ENCODE measurements at places on chromosomes 13 and 19.
A peak's percentile ranks its signal among the peaks of the same experiment; 100 is the strongest.

DNA sequence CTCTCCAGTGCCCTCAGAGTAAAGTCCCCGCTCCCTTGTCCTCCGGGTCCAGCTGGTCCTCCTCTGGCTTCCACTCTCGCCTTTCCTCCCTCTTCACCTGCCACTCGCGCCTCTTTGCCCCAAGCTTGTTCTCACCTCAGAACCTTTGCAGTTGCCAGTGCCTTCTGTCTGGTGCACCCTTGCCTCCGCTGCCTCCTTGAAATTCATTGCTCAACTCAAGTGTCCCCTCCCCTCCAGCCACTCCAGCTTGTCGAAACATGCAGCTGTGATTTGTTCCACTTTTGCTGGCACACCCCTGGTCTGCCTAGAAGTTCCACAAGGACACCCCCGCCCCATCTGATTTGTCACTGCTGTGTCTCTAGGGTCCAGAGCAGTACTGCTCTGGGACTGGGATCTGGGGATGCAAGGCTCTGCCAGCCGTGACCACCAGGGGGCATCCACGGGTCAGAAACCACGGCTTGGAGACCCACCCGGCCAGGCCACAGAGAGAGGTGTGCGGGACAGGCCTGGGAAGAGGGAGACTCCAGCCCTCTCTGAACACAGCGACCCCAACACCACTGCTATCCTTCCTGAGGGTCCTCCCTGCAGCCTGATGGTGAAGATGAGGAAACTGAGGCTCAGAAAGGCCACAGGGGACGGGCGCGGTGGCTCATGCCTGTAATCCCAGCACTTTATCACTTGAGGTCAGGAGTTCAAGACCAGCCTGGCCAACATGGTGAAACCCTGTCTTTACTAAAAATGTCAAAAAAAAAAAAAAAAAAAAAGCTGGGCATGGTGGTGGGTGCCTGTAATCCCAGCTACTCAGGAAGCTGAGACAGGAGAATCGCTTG is 49.9 kb downstream of the AP1M1 start:
- DNase-seq, result peak; percentile 43

DNA sequence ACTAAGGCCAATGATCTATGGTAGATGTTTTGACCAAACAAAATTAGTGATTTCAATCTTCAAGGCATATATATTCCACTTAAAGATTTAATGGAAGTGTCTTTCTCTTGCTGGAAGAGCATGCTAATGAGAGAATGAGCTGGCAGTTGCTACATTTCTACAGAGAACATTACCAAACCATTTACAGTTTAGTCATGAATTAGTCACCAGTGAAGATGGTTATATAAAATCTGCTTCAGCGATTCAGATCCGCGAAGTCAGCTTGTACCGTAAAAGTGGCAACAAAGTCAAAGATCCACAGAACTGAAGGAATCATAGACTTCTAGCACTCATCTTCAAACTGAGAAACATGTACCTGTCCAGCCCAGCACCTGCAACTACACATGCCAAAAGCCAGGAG is 156.3 kb downstream of the SLITRK5 start:
- DNase-seq, result no peak

GRCh38 chr13:46170687-46171086 is 11.3 kb downstream of the LCP1 start:
- DNase-seq, result no peak

DNA sequence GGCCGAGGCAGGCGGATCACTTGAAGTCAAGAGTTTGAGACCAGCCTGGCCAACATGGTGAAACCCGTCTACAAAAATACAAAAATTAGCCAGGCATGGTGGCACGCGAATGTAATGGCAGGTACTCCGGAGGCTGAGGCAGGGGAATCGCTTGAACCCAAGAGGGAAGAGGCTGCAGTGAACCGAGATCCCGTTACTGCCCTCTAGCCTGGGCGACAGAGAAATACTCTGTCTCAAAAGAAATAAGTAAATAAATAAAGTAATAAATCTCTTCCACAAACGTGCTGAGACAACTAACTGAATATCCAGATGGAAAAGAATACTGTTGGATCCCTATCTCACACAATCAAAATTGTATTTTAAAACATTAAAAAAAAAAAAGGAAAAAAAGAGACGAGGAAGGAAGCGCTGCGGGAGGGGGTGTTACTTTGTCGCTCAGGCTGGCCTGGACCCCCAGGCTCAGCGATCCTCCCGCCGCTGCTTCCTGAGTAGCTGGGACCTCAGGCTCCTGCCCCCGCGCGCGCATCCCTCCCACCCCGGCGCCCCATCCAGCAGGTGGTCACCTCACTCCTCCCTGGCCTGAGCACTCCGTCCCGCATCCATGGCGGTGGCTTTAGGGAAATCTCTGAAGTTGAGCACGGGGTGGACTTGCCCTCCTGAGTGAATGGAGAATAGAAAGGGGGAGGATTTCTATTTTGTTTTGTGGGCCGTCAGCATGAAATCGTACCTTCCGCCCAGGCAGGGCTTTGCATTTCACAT is 628 bp upstream of the ZNF813 start:
- DNase-seq, result no peak

DNA sequence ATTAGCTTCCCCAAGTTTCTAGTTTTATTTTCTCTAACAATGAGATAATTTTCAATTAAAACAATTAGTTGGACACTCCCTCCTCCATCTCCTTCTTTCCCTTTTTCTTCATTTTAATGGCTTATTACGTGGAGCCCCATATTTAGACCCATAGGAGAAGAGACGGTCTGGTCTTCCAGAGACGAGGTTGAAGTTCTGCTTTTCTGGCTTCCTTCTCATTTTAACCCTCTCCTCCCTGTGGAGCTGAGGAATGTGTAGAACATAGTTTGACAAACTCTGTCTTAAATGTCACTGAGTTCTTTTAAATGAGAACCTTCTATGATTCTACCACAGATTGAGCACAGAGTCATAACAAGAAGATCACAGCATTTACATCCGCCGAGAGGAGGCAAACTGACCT is 86.8 kb downstream of the EDNRB start:
- no peak for DNase-seq

- DNase-seq, result no peak
Observed at GRCh38 chr13:48506092-48506701, 26.7 kb downstream of the RCBTB2 start.

- no peak for DNase-seq
Observed at GRCh38 chr13:21852043-21852442, 181.2 kb downstream of the FGF9 start.

DNA sequence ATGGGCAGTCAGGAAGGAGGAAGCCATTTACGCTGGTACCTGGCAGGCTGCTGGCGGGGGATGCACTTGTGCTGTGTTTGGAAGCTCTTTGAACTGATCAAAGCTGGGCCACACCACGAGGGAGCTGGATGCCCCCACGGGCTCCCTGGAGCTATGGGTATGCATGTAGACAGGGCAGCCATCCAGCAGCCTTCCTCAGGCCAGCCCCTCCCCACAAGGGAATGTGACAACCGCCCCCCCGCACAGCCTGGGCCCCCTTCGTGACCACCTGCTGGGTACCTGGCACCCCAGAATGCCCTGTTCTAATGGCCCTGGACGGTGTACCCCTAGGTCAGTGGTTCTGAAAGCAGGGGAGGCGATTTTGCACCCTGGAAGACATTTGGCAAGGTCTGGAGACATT is 42.5 kb upstream of the C19orf12 start:
- no peak for DNase-seq

DNA sequence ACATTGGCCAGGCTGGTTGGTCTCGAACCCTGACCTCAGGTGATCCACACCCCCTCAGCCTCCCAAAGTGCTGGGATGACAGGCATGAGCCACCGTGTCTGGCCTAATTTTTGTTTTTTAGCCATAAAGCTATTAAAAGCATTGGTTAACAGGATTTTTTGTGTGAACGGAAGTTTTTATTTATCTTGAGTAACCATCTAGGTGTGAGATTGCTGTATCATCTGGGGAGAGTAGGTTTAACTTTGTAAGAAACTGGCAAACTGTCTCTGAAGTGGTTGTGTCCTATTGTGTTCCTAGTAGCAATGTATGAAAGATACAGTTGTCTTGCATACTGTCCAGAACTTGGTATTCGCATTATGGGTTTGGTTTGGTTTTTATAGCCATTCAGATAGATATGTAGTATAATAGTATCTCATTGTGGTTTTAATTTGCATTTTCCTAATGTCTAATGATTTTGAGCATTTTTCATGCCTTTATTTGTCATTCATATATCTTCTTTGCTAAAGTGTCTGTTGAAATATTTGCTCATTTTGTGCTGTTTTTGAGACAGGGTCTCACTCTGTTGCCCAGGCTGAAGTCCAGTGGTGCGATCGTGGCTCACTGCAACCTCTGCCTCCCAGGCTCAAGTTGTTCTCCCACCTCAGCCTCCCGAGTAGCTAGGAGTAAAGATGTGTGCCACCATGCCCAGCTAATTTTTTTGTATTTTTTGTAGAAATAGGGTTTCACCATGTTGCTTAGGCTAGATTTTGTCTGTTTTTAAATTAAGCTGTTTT is 13.5 kb upstream of the PLEKHF1 start:
- no peak for DNase-seq

- no peak for DNase-seq
Observed at GRCh38 chr13:106850973-106851650, 283.2 kb upstream of the ARGLU1 start.

- DNase-seq, result no peak
Observed at GRCh38 chr19:33296488-33296971, 5.8 kb downstream of the CEBPA start.

DNA sequence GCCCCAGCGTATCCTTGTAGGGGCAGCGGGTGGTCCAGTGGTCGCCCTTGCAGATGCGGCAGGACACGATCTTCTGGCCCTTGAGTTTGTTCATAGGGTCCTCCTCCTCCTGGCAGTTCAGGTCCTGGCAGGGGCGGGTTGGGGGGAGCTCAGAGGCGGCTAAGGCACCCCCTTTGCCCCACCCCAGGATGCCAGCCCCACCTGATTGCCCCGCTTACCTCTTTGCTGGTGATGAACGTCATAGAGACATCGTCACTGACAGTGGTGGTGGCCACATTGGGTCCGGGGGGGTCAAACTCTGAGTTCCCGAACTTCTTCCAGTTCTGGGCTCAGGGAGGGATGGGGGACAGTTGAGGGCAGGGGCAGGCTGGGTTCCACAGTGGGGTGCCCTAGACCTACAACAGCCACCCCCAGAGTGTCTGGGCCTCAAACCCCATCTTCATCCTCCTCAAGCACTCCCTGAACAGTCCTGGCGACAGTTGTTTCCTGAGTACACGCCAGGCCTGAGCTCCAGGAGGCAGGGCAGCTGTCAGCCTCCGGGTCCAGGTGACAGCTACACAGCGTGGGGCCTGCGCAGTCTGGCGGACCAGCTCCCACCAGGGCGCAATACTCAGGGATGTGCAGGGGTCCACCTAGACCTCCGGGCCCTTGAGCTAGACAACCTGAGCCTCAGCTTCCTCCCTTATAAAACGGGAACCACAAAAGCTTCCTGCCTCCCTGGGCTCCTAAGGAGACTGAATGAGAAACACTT is 2.7 kb downstream of the EIF3G start:
- DNase-seq, result no peak

GRCh38 chr19:43936188-43936587 is 1.1 kb upstream of the ZNF45 start:
- DNase-seq, result no peak

GRCh38 chr19:50535672-50536187 is 22.0 kb upstream of the ASPDH start:
- DNase-seq, result no peak

DNA sequence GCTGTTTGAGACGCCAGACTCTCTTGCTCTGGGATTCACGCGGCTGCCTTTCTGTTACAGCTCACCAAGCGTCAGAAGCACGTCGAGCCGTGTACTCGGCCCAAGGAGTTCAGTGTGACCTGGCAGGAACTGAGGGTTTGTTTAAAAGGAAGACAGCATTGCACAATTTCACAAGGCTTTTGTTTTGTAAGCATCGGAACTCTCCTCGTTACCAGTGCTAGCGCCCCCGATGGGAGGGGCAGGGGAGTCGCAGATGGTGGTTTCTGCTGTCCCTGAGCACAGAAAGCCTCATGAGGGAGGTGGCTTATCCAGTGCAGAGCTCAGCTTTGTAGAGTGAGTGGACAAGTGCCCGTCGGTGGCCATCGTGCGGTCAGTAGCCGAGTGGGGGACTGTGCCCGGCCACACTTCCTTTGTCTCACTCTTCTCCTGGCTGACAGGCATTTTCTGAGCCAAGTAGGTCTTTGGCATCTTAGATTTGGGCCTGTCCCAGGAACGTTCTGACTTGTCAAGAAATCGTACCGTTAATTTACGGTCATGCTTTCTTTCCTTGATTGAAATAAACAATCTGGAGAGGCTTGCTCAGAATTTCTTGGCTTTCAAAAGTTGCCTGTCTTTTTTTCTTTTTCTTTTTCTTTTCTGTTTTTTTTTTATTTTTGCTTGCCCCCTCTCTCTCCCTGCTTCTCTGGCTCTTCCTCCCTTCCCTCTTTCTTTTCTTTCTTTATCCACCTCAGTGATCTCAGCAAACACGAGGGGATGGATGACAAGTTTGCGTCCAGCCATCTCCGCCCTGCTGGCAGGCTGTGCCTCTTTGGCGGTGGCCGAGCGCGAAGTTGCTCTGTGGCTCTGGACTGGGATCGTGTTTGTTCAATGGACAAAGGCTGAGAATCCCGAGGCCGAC is 7.7 kb downstream of the KDM4B start:
- peak; percentile 35 for DNase-seq

GRCh38 chr13:104296286-104296685 is 1230.1 kb upstream of the SLC10A2 start:
- no peak for DNase-seq

DNA sequence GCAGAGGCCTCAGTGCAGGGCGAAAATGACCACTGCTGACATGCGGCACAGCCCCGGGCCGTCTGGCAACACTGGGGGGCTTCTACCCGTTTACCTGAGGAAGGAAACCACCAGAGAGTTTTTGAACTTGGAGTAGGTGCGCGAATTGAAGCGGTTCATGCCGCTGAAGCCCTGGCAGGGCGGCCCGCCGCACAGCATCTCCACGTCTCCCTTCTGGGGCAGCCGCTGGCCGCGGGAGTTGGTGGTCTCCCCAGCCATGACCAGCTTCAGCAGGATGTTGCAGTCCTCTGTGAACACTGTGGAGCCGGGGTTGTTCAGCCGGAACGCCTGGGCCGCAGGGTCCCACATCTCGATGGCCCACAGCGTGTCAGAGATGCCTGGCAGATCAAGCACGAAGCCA is 20.3 kb upstream of the EIF3G start:
- DNase-seq, result no peak

- DNase-seq, result no peak
Observed at GRCh38 chr13:112641456-112642089, 48.3 kb upstream of the ATP11A start.

- no peak for DNase-seq
Observed at GRCh38 chr19:46000491-46001246, 5.4 kb downstream of the CCDC61 start.

DNA sequence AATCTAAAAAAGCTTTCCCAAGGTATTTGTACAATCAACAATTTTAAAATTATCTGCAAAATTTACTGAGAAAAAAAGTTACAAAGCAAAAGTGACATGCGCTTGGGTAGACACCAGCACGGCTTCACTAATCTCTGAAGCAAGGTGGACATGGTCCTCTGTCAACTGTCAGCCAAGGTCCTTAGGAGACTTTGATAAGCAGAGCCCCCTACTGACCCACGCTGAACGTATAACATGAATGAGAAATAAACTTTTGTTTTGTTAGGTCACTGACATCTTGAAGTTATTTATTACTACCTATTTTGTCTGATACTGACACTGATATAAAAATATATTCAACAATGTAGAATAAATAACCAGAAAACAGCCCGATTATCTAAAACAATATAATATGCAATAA is 100.7 kb upstream of the OBI1 start:
- DNase-seq, result no peak

Measured in NCI-H2029 treated with DMSO at 0.1 percent for 48 hours (cell line).